ENCODE measurements at places on chromosomes 4 and X. TPM values are rescaled to one million over a fixed set of nuclear protein-coding genes. Genes with fewer than 3 reads are reported as not detected.

Gene PCDH7
- 27.8 TPM for total RNA-seq

Gene THAP9
- total RNA-seq = 1.2 TPM

Gene PPP1R2C
- not detected for total RNA-seq

Gene NLRP2B
- not detected for total RNA-seq

Gene TCEAL7
- 30.5 TPM for total RNA-seq

Gene PLAC1
- total RNA-seq = 1.4 TPM

Gene DIAPH2
- total RNA-seq = 15.3 TPM

Gene EDNRA
- total RNA-seq = 14.9 TPM

Gene STOX2
- 14.1 TPM for total RNA-seq

Gene HMGN5
- 0.78 TPM for total RNA-seq

Gene KLB
- not detected for total RNA-seq

Gene NKAP
- total RNA-seq = 6.1 TPM

Gene TEX13A
- not detected for total RNA-seq

Gene DCLK2
- 1.8 TPM for total RNA-seq

Gene KIAA1210
- not detected for total RNA-seq

Gene CTAG1B
- total RNA-seq = not detected

Gene KIT
- 7.3 TPM for total RNA-seq

Gene SCD5
- 7.4 TPM for total RNA-seq

Gene BGN
- 67.1 TPM for total RNA-seq

Gene MAOA
- total RNA-seq = 12.5 TPM

Gene CCDC120
- 1.4 TPM for total RNA-seq

Gene PRDM8
- total RNA-seq = 11.9 TPM

Gene WAS
- 0.48 TPM for total RNA-seq
